SK-N-DZ (cell line): ENCODE measurements at places on chromosomes 7 and 10.

DNA sequence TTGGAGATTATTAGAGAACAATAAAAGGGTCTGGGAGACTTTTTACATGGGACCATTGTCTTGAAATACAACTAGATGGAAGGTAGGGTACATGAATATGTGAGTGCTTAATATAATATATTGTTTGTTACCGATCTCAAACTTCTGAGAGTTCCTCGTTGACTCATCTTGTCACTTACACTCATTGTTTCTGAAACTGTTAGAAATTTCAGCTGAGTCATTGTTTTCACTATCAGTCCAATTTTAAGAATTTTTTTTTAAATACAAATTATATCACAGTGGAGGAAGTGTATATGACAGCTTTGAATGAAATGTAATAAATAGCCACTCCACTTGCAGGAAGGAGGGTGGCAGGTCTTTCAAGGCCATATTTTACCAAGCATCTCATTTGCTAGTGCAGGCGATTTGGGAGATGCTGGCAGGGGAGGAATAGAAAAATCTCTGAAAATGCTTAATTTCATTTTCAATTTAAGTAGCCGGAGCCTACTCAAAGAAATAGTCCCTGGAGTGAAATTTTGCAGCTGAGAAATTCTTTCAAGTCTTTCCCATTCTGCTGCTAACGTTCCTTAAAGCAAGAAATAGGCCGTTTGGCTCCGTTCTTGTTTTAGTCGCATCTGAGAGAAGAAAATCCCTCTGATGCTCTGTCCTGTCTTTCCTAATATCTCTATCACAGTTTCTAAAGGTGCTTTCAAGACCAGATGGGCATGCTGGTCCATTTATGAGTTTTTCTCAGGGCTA is 1404.2 kb upstream of the CELF2 start:
- DNase-seq, result no peak

- no peak for DNase-seq
These were observed 30.3 kb downstream of the CCNJ start for GRCh38 chr10:96073722-96074121.

DNA sequence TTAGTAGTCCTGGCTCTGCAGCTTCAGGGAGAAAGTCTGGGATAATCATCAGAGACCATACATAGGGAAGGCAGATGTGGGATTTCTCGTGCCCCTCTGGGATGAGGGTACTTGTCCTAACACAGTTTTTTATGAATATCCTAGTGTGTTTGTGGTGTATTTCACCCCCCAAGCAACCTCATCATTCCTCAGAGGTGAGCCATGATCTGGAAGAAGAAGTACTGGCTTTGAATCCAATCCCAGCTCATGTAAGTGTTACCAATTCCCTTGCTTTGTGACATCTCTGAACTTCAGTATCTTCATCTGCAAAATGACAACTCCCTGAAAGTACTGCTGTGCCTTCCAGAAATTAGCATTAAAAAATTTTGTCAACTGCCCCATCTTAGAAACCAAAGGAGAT is 347.5 kb upstream of the ZMIZ1 start:
- DNase-seq, result no peak

DNA sequence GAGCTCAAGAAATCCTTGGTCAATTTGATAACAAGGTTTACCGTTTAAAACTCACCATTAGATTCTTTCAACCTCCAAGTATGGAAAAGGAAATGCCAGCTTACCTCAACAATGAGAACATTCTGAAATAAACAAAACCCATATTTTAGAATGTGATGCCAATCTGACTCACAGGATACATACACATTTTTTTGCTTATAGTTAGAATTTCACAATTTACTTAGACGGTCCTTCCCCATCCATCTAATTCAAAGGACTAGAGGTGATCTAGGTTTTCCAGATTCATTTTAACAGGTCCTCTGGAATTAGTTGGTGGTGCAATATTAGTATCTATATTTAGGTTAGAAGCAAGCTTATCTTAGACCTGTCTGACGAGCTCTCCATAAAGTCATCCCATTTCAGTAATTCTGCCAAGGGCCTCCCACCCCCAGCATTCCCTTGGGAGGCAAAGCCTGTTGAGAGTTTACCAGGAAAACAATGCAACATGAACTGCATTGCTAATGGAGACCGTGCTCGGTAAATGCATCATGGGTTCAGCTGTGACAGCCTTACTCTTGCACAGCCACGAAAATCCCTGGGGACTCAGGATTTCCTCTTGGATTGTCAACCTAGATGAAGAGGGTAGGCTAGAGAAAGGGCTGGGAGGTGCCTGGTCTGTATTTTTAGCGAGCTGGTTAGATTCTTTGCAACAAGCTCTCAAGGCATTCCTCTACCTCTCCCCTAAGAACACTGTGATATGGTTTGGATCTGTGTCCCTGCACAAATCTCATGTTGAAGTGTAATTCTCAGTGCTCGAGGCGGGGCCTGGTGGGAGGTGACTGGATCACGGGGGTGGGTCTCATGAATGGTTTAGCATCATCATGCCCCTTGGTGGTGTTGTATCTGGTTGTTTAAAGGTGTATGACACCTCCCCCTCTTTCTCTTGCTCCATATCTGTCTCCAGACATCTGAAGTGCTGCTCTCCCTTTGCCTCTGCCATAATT is 93.8 kb downstream of the PRTFDC1 start:
- DNase-seq, result peak; percentile 40

GRCh38 chr10:26574783-26575182 is 122.7 kb upstream of the PDSS1 start:
- DNase-seq, result no peak

GRCh38 chr7:29500719-29501118 is 62.9 kb upstream of the PRR15 start:
- no peak for DNase-seq

DNA sequence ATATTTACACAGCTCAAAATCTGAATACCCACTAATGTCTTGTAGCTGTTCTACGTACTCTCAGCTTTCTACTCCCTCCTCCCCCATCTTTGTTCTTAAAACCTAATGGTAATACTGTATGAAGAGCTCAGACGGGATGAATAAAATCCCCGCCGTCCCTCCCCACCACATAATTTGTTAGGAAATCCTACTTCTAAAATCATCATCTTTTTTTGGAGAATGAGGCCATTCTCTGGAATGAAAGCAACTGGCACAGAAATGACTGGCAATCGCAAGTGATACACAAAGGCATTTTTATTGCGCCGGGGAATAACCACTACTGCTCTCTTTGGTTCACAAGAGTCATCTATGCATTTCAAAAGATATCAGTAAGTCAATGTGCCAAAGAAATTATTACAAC is 27.3 kb downstream of the SLC35B4 start:
- DNase-seq, result no peak

DNA sequence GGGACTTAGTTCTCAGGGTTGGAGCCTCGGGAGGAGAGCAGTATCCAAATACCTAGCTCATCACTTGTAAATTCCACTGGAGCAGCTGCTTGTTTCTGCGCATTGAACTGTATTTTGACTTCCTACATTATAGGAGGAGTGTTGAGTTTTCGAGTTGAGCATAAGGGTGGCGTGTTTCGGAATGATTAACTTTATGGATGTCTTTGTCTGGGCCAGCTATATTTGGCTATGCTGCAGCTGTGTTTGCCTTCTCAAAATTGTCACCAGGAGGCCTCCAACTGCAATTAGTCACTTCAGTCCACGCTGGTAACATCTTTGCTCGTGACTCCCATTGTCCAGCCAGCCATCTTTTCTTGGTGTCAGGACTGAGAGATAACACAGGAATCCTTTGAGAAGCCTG is 9.1 kb downstream of the CELF2 start:
- no peak for DNase-seq

GRCh38 chr7:64811767-64812166 is 17.5 kb downstream of the ZNF138 start:
- no peak for DNase-seq

DNA sequence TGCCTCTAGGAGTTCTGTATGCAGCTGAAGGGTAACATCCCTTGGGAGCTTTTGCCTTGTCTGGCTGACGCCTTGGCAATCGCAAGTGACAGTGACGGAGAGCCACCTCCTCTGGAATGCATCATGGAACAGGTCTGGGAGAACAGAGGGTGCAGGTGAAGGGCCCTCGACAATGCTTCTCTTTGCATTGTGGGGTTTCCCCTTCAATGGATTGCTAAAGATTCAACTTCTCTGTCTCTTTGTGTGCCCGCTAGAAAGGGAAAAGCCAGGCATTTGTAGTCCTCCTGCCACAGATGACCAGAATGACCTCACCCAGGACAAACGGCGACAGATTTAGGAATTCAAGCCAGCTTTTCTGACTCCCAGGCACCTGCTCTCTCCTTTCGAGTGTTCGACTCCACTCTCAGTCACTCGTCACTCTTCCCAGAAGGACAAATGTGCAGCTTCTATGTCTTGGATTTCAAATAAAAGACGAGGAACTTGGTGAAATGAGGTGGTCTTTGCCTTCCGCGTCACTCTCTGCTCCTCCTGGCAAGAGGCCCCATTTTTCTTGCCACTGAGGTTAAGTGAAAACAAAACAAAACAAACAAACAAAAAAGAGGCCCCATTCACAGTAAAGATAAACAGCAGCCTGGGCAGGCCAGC is 26.1 kb downstream of the IL2RA start:
- DNase-seq, result no peak

GRCh38 chr10:114937962-114938855 is at the start of gene TRUB1:
TSS of gene TRUB1 (plus strand) at chr10:114938195. CDS start at chr10:114938254, 59 bp downstream.
- DNase-seq, result peak; percentile 94

GRCh38 chr7:2199956-2200583 is 32.7 kb downstream of the MAD1L1 start:
- no peak for DNase-seq

GRCh38 chr7:80851896-80852476 is 66.9 kb downstream of the SEMA3C start:
- DNase-seq, result no peak

DNA sequence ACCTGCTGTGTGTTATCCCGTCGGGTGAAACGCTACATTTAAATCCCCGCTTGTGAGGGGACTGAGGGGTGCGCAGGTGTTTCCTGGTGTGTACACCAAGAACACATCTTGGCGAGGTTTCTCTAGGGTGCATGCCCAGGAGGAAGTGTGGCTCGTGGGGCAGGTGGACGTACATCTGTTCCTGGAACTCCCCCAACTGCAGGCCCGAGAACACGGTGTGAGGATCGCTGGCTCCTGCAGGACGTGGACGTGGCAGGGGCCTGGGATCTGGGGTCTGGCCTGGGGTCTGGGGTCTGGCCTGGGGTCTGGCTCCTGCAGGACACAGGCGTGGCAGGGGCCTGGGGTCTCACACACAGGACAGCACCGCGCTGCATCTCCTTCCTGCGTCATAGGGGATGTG is 10.1 kb downstream of the KNDC1 start:
- no peak for DNase-seq

DNA sequence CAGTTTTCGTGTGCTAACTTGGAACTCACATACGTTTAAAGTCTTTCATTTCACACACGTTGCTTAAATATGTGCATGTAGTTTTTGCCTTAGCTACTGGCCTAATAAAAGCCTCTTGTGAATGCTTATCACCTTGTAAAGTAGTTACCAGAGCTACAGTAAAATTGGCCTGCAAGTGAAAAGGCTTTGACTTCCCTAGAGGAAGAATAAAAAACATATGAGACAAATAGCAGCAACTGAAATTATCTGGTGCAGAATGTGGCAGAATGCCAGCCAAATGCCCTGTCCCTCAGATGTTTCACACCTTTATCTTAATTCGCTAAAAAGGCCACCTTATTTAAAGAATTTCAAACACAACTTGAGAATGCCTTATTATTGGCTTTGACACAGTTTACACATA is 28.1 kb upstream of the RPA3 start:
- DNase-seq, result no peak

DNA sequence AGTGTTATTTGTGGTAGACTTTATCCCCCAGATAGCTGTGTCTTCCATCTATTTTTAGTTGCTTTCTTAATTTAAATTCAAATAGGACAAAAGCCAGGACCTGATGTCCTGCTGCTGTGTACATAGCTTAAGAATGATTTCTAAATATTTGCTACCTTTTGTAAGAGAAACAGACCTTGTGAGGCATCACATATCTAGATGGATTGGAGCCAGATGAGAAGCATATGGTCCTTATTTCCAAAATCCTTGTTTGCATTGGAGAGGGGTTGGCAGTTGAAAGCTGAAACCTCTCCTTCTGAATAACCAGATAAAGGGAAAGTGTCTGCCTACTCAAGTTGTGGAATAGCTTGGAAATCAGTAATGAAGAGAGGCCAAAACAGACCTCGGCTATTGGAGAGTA is 50.7 kb upstream of the AMPH start:
- DNase-seq, result no peak

GRCh38 chr7:95485391-95486123 is at the start of gene ASB4:
TSS of gene ASB4 (plus strand) at chr7:95485943. CDS start at chr7:95485972, 29 bp downstream.
- DNase-seq, result no peak

- no peak for DNase-seq
These were observed 19.4 kb downstream of the ZMIZ2 start for GRCh38 chr7:44767912-44768627.

- DNase-seq, result no peak
These were observed 272.3 kb upstream of the PLPP4 start for GRCh38 chr10:120184547-120185337.

DNA sequence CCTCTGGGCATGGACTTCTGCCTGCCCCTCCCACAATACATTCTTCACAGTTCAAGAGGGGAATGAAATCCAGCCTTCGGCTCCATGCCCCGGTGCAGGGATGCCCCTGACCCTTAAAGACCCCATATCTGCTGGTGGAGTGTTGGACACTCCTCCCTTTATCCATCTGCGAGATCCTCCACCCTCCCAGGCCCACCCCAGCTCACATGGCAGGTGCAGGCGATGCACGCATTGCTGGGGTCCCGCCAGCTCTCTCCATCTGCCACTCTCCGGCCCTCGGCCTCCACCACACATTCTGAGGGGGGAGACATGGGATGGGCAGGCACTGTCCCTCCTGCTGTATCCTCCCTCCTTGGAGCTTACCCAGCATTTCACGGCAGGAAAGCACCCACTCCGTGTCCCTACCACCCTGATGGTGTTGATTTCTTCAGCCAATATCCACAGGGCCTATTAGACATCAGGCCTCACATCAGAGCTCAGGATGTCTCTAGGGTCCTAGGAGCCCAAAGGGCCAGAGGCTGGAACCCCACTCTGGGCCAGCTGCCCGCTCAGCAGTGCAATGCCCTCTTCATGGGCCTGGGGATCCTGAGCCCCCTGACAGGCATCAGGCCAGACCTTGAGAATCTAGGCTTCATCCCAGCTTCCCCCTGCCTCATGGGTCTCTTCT is 18.3 kb downstream of the ATP6V1F start:
- DNase-seq, result no peak

GRCh38 chr10:132526676-132527075 is 10.9 kb upstream of the INPP5A start:
- DNase-seq, result no peak

DNA sequence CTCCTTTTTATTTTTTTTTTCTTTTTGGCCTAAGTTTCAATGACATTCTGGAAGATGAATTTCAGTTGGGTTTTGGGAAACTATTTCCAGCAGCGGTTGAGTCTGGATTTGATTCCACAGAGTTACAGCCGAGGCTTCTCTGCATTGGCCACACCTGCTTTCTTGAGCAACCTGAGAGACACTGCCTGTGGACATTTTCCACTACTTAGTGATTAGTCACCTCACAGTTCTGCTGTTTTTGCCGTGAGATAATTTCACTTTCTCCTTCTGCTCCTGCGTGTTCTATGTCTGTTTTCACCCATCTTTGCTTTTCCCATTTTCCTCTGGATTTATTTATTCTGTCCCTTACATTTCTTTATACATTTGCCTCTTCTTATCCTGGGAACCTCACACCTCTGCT is 243.0 kb downstream of the BICC1 start:
- no peak for DNase-seq
